SK-N-SH treated with all-trans-retinoic acid at 6 μM for 48 hours (cell line): ENCODE measurements at places on chromosomes 7 and 10.

DNA sequence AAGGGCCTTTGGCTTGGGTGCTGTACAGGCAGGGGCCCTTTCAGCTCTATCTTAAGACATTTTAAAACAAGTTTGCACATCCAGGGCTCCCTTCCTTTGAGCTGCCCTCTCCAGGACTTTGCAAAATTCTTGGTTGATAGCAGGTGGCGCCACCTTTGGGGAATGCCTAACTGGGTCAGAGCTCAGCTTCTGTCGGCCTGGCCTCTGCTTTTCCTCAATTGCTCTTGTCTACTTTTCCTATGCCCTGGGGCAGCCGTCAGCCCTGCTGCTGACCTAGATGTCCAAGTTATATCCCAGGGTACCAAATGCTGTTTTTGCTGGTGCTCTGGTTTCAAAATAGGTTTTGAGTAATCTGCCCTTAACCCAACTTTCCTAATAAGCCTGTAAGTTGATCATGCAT is 65.8 kb downstream of the APBB1IP start:
- ATAC-seq = no peak

- no peak for ATAC-seq
Observed at GRCh38 chr10:100792574-100792973, 47.2 kb downstream of the PAX2 start.

DNA sequence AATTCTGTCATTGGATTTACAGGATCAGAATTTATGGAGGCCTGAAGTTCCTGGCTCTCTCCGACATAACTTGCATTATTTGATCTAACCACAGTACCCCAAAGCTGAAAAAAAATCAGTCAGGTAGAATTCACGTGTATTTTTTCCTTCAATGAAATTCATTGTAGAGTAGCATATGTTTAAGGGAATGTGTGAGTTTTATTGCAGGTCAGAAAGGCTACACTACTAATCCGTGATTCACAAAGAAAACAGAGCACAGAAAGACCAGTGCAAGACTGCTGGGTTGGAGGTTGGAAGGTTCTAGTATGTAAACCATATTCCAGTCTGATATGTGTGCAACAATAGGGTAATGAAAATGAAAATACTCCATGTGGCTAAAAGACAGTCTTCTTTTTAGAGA is 247.0 kb upstream of the FERD3L start:
- ATAC-seq = no peak

DNA sequence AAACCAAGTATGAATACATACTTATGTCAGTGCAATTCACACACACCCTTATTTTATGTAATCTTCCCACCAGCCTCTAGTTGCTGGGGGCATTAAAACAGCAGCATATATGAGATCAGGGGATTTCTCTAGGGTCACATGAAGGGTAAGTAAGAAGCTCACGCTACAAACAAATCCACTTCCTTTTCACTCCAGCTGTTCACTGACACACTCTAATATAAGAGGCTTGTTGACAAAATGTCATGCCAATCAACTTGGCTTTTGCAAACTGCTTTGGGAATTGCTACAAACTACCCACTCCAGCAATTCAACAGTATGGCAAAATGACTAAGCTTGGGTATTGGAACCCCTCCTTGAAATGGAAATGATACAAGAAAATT is 10.3 kb downstream of the FAM3C start:
- ATAC-seq = no peak

GRCh38 chr7:150388306-150388705 is 9.2 kb downstream of the ZNF775 start:
- no peak for ATAC-seq

DNA sequence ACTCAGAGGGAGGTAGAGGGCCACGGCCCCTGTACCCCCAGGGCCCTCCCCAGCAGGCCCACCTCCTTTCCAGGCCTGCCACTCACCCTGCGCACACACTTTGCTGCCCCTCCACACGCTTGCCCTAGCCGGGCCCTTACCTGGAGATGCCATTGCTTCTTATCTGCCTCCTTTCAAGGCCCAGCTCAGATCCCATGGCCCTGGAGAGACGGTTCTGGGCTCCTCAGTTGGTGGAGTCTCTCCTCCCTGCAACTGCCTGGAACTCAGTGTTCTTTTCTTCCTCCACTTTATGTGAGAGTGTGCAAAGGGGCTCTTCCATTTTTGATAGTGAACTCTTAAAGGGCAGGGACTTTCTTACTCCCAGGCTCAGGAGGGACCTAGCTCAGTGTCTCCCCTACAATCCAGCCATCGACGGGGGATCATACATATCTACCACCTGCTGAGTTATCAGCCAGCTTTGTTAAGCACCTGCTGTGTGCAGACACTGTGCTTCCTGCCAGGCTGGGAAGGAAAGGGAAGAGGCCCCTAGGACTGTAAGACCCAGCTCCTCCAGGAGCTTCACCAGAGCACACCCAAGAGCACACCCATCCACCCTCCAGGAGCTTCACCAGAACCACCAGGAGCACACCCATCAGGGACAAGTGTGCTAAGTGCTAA is 89.3 kb upstream of the MACROH2A2 start:
- no peak for ATAC-seq

DNA sequence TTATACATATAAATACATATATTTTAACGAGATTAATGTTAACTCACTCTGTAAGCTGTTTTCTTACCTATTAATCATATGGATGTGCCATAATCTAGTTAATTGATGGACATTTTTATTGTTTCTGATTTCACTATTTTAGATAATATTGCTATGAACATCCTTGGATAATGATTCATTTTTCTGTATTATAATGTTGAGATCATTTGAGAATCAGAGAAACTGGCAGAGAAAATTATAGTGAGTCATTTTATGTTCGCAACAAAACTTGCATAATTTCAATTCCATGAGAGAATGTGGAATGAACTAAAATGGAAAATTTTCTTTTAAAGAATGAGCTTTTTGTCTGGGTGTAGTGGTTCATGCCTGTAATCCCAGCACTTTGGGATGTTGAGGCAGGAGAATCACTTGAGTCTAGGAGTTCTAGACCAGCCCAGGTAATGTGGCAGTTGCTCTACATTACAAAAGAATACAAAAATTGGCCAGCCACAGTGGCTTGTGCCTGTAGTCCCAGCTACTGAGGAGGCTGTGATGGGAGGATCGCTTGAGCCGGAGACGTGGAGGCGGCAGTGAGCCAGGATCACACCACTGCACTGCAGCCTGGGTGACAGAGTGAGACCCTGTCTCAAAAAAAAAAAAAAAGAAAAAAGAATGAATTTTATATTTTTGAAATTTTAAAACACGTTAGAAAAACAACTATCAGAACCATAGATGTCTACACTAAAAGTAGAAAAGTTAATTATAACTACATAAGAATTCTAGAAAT is 40.5 kb downstream of the PAPSS2 start:
- ATAC-seq = peak; percentile 46

GRCh38 chr10:49039409-49039808 is 75.9 kb downstream of the VSTM4 start:
- ATAC-seq = no peak

- ATAC-seq = no peak
Observed at GRCh38 chr10:32927750-32928149, 30.3 kb downstream of the ITGB1 start.

GRCh38 chr7:85186083-85186520 is 754 bp downstream of the SEMA3D start:
- ATAC-seq = peak; percentile 73

- no peak for ATAC-seq
Observed at GRCh38 chr7:25319707-25320106, 91.4 kb upstream of the NPVF start.

DNA sequence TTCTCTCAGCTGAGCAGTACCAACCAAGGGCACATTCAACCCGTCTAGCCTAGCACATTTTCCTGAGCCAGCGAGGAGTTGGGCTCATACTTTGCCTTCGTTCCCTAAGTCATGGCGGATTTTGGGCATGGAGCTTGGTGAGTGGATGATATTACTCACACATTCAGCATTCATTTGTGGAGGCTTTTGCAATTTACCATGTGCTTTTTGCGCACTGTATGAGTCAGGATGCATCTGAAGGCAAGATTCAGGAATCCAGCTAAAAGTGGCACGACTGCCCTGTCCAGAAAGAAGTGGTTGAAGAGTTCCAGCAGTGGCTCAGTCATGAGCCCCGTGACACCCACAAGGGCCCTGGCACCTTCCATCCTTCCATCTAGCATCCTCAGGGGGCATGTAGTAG is 24.2 kb upstream of the MGMT start:
- no peak for ATAC-seq

GRCh38 chr10:35594115-35595079 is 10.7 kb upstream of the GJD4 start:
- ATAC-seq = no peak

DNA sequence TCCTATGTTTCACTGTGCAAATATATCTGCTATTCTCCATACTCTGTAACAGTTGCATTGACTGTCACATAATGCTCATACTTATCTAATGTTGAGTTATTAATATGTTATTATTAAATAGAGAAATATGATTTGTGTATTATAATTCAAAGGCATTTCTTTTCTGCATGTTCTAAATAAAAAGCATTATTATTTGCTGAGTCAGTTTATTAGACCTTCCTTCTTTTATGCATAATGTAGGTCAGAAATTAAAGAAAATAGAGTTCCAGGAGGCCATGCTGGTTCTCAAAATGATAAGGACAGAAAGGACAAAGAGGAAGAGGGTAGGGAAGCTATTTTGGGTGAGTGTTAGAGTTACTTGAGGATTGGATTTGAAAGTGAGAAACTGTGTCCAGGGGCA is 50.7 kb downstream of the CYP2C9 start:
- no peak for ATAC-seq

- peak; percentile 41 for ATAC-seq
Observed at GRCh38 chr10:1057106-1057657, 997 bp downstream of the WDR37 start.

DNA sequence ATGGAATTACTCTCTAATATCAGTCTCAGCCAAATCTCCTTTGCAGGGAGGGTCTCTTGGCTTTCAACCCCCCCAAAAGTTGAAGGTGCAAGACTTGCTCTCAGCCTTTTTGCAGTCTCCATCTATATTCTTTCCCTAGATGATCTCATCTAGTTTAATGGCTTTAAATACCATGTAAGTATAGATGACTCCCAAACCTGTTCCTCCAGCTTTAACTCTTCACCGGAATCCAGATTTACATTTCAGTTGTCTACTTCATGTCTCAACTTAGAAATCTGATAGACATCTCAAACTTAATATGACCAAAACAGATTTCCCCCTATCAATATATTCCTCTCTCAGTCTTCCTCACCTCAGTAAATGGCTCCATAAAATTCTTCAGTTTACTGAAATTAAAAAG is 9.9 kb upstream of the TAS2R41 start:
- no peak for ATAC-seq

- peak; percentile 15; the same call in 2 of the 3 replicates for ATAC-seq
Observed at GRCh38 chr7:18038382-18038781, 10.7 kb upstream of the PRPS1L1 start.

GRCh38 chr7:74083928-74084721 is 521 bp downstream of the LIMK1 start:
- peak; percentile 82 for ATAC-seq

GRCh38 chr10:132506711-132507408 is 30.7 kb upstream of the INPP5A start:
- ATAC-seq = peak; percentile 95

GRCh38 chr7:148789220-148789619 is 90.5 kb downstream of the CUL1 start:
- no peak for ATAC-seq

DNA sequence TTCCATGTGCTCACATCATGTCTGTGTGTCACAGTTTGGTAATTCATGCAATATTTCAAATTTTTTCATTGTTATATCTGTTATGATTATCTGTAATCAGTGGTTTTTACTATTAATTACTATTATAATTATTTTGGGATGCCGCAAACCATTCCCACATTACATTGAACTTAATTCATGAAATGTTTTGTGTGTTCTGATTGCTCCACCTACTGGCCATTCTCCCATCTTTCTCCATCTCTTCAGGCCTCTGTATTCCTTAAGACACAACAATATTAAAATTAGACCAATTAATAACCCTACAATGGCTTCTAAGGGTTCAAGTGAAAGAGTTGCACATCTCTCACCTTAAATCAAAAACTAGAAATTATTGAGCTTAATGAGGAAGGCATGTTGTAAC is 398.5 kb downstream of the PCDH15 start:
- ATAC-seq = no peak

GRCh38 chr10:47349941-47350371 is 1.8 kb downstream of the RBP3 start:
- no peak for ATAC-seq

- ATAC-seq = peak; percentile 54; the same call in 2 of the 3 replicates
Observed at GRCh38 chr10:115129752-115130151, 36.6 kb downstream of the ATRNL1 start.

- no peak for ATAC-seq
Observed at GRCh38 chr7:27697861-27698430, 35.3 kb upstream of the HIBADH start.

DNA sequence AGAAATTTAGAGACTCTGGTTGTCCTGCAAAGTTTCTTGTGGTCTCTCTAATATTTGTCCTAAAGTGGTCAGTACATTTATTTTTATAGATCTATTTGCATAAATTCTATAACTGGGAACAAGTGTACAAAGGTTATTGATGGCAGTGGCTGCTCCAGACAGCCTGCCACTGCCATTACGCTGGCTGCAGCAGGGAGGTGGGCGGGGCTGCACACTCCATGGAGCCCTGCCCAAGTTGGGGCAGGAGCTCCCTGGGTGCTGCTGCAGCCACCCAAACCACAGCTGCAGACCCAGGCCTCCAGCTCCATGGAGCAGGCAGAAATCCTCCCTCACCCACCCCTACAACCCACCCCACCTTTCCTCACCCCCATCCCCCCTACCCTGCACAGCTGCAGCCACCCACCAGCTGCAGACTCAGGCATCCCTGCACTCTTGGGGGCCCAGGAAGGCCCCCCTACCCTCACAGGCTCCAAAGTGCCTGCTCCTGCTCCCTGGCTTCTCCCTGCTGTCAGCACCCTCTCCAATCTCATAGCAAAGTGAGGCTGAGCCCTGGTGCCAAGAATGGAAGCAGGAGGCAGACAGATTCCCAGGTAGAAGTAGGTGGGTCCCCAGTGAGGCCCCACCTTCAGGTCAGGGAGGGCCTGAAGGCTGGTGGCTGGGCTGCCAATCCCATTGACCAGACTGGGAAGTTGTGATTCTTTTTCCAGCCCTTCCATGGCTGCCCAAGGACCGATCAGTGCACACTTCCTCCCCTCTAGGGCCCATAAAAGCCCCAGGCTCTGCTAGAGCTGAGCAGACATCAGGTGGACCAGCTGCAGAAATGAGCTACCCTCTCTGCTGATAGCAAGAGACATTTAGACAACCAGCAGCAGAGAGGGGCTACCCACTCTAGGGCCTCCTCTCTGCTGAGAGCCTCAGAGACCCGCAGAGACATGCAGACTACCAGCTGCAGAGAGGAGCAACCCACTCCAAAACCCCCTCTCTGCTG is 4.8 kb upstream of the CYP3A43 start:
- ATAC-seq = no peak
